ENCODE measurements at places on chromosomes 16 and 17.

DNA sequence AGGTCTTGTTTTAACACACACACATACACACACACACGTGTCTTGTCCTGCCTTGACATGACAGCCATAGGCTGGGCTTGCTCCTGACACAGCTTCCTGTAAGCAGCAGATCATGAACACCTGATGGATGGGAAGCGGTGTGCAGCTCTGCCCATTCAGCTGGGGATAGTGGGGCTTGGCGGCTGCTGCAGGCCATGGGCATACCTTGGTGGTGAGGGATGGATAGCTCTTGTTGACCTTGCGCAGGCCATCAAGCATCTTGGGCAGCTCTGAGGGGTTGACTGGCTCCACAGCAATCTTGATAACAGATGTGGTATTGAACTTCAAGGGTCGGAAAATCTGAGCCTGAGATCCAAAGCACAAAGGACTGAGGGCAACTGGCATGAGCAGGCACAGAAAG lies 12.0 kb downstream of the HIGD1B start:
- no peak for DNase-seq

GRCh38 chr16:8108991-8109509 lies 481.3 kb downstream of the TMEM114 start:
- no peak for DNase-seq

DNA sequence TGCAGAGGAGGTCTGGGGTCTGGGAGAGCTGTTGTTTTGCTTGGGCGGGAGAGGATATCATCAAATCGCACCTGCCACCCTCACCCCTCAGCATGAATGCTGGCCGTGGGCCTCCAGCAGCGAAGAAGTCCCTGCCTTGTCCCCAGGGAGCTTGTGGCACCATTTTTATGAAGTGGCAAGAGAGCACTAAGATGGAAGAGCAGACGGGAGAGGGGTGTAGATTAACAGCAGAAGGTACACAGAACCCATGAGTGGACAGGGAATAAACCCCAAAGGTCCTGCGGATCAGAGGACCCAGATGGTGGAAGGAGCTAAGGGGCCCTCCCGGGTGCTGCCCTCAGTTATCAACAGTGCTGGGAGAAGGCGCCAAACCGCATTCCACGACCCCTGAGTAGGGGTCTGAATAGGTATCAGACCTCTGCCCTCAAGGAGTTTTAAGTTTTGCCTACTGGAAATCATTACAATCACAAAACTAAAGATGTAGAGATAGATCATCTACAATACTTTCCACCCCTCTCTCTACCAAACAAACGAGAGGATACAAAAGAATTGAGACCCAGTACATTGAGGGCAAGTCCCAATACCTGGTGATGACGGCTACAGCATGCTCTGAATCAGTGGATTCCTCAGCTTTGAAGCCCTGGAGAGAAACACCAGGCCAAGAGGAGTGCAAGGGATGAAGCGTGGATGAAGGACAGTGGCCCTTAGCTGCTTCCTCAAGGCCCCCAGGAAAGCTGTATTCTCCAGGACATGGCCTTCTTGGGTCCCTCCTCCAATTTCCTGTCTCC lies 60.2 kb downstream of the CCDC182 start:
- no peak for DNase-seq

- DNase-seq, result no peak
Observed at GRCh38 chr16:82010649-82011048, 621 bp downstream of the SDR42E1 start.

DNA sequence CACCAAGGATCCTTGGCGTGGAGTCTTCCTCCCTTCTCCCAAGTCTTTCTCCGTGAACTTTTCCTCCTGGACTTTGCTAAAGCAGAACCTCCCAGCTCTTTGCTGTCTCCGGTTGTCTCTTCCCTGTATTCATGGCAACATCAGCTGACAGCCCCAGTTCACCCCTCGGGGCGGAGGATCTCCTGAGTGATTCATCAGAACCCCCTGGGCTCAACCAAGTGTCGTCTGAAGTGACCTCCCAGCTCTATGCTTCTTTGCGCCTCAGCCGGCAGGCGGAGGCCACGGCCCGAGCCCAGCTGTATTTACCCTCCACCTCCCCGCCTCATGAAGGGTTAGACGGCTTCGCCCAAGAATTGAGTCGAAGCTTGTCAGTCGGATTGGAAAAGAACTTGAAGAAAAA lies 943 bp downstream of the CNTROB start:
- no peak for DNase-seq

- DNase-seq, result no peak
Observed at GRCh38 chr17:77489893-77490255, 349.1 kb downstream of the SEC14L1 start.

DNA sequence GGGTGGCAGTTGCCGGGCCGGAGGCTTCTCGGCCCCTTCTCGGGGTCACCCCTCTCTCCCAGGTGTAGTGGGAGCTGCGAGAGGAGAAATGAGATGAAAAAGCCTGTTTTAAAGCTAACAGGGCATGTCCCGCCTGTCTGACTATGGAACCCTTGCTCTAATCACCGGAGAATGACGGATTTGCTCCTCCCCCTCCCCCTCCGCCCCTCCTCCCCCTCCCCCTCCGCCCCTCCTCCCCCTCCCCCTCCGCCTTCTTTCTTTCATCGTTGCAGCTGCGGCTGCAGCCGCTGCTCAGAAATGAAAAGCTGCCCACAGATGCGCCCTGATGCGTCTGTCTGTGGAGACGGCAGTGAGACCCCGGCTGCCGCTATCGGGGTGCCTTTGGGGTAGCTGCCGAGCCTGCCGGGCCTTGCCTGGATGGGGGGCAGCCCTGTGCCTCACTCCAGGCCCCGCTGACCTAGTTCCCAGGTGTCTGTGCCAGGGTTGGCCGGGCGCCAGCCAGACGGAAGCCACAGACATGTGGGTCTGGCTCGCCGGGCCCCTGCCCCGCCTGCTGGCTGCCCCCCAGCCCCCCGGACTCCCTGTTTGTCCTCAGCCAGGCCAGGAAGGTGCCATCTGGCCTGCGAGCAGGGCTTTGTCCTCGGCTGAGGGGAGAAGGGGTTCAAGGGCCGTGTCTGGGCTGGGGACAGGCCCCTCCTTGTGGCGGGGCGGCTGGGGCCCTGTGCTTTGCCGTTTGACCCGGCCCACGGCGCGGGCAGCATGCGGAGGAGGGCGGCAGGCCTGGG lies 37.7 kb downstream of the GINS2 start:
- peak; percentile 86 for DNase-seq

DNA sequence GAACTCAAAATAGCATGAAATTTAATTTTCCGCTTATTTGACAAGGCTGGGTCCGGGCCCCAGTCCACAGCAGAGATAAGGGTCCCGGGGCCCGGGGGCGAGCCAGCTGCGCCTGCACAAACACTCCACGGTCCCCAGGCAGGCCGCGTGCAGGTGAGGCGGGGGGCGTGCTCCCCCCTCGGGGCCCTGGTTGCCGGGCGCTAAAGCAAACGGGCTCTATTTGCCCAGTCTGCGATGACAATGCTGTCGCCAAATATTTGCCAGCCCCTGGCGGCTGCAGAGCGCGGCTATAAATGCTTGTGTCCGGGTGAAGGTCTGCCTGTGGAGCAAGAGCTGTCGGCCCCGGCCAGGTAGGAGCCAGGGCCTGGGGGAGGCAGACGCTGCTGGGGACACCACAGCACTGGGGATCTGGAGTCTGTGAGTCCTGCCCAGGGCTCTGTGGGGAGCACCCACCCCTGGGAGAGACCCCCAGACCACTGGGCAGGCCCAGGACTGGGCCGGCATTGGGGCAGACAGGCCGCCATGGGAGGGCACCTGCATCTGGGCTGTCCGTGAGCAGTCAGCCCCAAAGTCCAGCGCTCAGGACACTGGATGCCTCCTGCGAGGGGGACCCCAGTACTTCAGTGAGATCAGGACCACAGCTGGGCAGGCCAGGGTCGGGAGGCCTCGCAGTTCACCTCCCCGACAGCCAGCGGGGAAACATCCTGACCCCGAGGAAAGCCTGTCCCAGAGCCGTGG lies at the start of gene PERCC1:
TSS of gene PERCC1 (plus strand) at position 320 of the 738 bp plus-strand sequence. CDS start 1,516 bp downstream, outside the sequence.
- DNase-seq, result peak; percentile 81

DNA sequence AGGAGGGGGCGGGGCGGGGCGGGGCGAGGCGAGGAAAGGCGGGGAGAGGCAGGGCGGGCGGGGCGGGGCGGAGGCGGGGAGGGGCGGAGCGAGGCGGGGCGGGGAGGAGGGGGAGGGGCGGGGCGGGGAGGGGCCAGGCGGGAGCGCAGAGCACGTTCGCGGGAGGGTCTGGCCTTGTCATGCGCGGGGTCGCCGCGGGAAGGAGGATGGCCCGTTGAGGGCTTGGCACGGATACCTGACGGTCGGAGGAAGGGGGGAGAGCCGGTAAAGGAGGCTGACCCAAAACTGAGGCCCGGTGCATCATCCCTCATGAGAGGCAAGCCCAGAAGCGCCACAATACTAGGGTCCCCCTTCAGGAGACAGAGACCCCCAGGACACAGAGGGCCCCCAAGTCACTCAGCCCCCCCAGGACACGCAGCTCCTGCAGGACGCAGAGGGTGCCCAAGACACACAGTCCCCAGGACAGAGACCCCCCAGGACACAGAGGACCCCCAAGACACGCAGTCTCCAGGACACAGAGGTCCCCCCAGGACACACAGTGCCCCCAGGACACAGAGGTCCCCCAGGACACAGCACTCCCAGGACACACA lies 593 bp upstream of the WDR45B start:
- peak; percentile 95 for DNase-seq

- DNase-seq, result no peak
Observed at GRCh38 chr16:450385-450784, 24.9 kb downstream of the RAB11FIP3 start.

DNA sequence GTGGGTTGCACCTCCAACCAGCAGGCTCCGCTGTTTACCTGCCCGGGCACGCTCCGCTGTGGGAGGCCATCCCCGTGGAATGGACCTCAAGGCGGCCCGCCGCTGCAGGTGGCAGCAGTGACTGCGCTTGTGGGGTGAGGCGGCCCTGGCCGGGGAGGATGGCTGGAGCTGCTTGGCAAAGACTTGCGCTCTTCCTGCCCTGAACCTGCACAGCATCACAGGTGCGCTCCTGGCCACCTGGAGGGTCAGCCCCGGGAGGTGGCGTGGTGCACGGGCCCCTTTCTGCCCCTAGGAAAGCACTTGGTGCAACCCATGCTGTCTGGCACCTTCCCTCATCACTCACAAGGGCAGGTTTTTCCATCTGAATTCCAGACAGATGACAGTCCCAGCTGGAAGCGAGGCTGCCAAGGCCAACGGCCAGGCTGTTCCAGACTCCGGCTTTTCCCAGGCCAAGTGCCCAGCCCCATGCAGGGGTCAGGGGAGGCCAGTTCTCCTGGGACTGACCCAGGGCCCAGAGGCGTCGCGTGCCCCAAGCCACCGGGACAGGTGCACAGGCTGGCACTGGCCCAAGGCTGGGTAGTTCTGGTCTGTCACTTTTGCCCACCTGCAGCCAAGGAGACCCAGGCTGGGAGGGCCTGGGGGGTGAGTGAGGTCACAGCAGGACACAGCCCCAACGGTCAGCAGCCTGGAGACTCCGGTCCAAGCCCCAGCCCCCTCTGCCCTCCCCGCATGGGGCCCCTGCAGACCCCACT lies 13.3 kb downstream of the UTS2R start:
- DNase-seq, result peak; percentile 59

DNA sequence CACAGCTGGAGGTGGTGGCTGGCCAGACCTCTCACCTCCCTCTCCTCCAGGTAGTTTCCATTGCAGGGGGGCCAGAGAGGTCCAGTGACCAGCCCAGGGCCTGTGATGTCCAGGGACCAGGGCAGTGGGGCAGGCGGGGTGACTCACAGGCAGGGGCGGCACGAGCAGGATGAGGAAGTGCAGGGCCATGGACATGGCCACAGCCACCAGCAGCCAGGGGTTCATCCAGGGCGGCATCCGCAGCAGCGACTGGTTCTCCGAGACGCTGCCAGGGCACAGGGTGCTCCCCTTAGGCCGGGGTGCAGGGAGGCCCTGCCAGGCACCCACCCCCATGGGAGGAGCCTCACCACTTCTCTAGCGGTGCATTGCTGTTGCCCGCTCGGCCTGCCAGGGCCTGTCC lies 12.9 kb upstream of the P2RX1 start:
- no peak for DNase-seq

DNA sequence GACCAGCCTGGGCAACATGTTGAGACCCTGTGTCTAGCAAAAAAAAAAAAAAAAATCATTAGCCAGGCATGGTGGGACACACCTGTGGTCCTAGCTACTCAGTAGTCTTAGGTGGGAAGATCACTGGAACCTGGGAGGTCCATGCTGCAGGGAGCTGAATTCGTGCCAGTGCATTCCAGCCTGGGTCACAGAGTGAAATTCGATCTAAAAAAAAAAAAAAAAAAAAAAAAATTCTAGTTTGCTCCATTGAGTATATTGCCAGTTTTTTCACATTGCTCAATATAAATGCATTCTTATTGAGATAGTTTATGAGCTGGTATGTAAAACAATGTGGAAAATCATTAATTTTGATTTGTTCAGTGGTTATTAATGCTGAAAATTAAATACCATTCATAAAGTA lies 52.0 kb downstream of the ABHD15 start:
- DNase-seq, result no peak

DNA sequence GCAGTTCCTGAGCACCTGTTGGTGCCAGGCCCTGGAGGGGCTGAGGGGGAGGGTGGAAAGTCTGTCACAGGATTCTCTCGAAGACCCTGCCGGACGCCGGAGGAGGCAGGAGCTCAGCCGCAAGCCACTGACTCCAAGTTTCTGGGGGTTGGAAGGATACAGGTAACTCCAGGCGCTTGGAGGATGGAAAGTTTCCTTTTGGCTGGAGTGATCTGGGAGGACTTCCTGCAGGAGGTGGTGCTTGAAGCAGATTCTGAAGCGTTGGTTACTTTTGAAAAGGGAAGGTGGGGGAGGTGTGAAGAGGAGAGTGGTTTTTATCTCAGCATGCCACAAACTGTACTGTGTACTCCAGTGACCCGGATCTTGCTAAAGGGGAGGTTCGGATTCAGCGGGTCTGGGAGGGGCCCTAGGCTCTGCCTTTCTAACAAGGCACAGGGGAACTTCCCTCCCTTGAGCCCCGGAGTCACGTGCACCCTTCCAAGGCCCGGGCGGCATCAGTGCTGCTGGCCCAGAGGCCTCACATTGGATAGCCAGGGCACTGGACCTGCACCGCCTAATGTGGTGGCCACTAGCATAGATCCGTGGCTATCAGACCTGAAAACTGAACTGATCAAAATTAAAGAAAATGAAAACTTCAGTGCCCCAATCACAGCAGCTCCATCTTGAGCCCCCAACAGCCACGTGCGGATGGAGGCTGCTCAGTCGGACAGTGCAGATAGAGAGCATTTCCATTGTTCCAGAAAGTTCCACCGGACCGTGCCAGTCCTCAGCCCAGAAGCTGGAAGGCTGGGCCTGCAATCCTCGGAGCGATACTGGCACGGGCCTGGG lies 42.2 kb upstream of the GSE1 start:
- no peak for DNase-seq

- peak; percentile 85 for DNase-seq
Observed at GRCh38 chr17:82031885-82032627, 578 bp downstream of the RAC3 start.

DNA sequence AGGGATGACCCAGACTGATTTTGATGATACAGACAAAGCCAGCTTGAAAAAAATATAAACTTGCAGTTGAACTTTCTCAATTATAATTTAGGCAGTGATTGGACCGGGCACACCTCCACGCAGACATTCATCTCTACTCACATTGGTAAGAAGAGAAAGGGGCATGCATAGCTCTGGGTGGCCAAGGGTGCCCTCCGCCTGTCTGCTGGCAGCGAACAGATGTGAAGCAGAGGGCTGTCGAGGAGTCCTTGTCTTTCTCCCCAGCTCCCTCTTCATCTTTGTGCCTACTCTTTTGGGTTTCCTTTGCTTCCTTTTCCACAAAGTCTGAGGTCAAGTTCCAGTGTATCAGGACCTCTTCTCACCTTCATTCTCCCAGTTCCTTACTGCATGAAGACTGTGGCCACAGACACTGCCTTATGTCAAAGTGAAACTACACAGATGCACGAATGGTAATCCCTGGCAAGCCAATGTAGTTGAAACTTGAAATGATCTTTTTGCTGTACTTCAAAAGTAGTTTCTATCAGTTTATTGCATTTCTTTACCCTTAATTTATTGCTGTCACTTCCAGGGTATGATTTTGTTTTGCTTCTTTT lies 343.7 kb upstream of the SOX9 start:
- no peak for DNase-seq
